Fibroblast of lung (primary cell): ENCODE measurements at places on chromosomes 12 and 14. TPM values are rescaled to one million over a fixed set of nuclear protein-coding genes. Genes with fewer than 3 reads are reported as not detected.

The PTCSC3 gene
- not detected in 2 replicates for total RNA-seq

DNA sequence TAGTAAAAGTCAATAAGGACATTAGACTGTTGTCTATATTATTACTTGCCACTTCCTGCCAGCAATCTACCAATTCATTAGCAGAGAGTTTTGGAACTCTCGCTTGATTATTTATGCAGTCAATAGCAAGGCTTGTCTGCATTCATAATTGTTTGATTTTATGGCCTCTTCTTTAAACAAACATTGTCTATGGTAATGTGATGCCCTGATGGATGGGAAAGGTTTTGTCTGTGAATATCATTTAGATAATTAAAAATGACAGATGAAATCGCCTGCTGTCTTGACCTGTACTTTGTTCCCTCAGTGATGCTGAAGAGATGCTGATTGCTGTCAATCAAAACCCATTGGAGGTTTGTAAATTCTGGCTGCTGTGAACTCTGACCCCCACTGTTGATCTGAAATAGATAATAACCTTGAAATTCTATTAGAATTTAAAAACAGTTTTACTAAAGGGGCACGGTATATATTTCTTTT, 455.3 kb downstream of the NPAS3 start:
- H3K4me1 ChIP-seq, result no peaks in the 10 kb centered on the region
- H3K27ac ChIP-seq, result no peak overlapping the region
- no peak overlapping the region for H3K4me3 ChIP-seq

DNA sequence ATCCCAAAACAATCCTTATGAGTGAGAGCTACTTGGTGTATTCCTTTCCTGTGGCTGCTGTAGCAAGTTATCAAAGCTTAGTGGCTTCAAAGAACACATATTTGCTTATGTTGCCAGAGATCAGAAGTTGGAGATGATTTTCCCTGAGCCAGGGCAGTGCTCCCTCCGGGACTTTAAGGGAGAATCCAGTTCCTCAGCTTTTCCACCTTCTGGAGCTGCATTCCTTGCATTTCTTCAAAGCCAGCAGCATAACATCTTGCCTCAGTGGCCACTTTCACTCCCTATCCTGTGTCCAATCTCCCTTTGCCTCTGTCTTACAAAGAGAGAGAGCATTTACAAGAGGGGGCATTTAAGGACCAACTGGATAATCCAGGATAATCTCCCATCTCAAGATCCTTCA, 33.7 kb downstream of the P2RX7 start:
- no peaks in the 10 kb centered on the region for H3K27me3 ChIP-seq
- H3K4me1 ChIP-seq, result no peaks in the 10 kb centered on the region

The REM2 gene
- 0.17 and 0.26 TPM in 2 replicates for total RNA-seq

The LRRIQ1 gene
- under 0.01 TPM in 2 replicates for total RNA-seq

DNA sequence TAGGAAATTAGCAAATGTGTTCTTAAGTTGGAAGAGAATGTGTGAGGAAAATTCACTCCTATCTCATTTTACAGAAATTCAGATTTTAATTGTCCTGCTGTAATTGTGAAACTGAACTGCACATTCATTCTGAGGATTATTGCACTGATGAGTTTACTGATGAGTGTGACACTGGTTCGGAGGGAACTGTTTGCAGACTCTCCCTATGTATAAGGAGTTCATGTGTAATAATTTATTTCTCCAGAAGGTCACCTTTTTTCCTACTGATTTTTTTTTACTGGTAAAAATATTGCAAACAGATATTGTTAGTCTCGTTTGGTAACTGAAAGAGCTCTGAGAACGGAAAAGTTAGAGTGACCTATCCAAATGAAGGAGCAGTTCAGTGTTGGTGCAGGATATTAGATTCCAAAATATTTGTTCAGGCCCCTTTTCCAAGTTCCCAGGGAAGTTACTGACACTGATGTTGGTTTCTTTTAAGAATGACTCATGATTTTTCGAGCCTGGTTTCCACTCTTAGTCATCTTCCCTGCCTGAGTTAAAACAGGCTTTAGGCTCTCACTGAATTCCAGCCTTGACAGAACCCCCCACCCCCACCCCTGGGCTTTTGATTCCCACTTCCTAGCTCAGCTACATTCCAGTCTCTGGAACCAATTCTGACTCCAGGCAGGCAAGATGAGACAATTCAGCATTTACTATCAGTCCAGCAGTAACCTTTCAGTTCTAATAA, 18.4 kb downstream of the ANO6 start:
- H3K36me3 ChIP-seq, result no peaks in the 10 kb centered on the region
- DNase-seq, result peak; percentile 98
- H3K27ac ChIP-seq, result peak overlapping the region; percentile 95
- peaks cover 35% of the 10 kb centered on the region for H3K4me1 ChIP-seq

DNA sequence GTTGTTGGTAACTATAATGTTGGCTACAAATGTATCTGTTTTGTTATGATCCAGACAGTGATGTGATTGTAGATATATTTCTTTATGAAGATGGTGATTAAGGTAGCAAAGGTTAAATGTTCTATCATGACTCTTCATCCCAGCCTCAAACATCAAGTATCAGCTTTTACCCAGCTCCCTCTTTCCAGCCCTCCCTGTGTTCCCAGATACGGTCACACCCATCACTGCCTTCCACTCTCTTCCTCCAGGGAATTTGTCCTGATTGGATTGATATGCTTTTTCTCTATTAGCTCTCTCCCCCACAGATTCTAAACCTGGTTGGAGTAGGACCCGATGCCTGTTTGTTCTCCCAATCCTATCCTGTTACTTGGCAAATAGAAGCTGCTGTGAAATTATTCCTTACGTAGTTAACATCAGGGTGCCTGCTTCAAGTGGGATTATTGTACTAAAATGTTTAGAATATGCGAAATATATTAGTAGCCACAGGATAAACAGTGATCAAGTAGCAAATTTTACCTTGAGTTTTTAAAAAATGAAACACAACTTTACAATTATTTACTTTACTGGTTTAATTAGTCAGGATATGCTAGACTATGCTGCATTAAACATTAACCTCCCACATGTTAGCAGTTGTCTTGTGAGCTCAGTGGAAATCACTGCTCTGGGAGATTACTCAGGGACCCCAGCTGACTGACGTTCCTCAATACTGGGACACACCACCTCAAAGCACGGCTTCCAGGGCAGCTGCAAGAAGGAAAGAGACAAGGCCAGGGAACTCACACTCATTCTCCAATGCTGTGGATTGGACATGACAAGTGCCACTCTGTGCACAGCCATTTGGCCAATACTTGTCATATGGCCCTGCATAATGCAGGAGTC, 165.3 kb downstream of the ALX1 start:
- H3K27ac ChIP-seq, result no peak overlapping the region
- H3K27me3 ChIP-seq, result no peaks in the 10 kb centered on the region
- no peaks in the 10 kb centered on the region for H3K4me1 ChIP-seq
- H3K36me3 ChIP-seq, result no peaks in the 10 kb centered on the region

DNA sequence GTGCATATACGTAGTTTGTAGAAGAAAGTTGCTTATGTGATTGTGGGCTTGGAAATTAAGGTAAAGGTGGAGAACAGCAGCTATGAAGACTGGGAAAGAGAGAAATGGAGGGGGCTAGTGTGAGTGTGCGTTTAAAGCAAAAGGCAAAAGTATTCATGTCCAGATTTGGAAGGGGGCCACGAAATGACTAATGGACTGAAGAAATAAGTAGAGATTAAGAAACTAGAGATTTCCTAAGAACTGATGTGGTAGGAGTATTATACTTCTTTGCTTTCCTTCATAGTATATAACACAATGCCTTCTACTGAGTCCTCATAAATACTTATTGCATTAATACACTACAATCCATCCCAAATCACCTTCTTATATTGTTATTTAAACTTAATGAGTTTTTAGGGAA, 298.6 kb upstream of the NOVA1 start:
- no peak overlapping the region for H3K4me3 ChIP-seq
- no peaks in the 10 kb centered on the region for H3K36me3 ChIP-seq

The ZDHHC22 gene
- not detected in 2 replicates for total RNA-seq

- no peak overlapping the region for H3K27ac ChIP-seq
- no peak overlapping the region for H3K4me3 ChIP-seq
- no peaks in the 10 kb centered on the region for H3K36me3 ChIP-seq
- H3K4me1 ChIP-seq, result no peaks in the 10 kb centered on the region
- H3K27me3 ChIP-seq, result no peaks in the 10 kb centered on the region
- DNase-seq, result no peak
Measured at GRCh38 chr14:32332415-32333316, 3.6 kb downstream of the AKAP6 start.

DNA sequence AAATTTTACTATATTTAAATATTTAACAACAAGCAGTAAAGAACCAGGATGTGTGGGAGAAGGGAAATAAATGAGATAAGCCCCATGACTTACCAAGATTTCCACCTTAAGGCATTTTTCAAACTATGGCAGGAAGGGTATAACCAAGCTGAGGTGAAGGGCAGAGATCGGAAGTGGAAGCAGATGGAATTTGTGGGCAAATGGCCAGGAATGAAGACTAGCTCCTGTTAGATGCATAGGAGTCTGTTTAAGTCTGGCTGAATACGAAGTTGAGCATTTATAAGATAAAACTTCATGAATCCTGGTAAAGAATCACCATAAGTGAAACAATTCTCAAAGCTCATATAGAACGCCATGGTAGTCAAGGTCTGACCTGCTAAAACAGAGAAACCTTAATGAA, 163.5 kb downstream of the DIO2 start:
- H3K4me1 ChIP-seq, result no peaks in the 10 kb centered on the region
- no peak overlapping the region for H3K27ac ChIP-seq
- H3K4me3 ChIP-seq, result no peak overlapping the region

GRCh38 chr12:100899301-100899700, 104.7 kb downstream of the ANO4 start:
- no peaks in the 10 kb centered on the region for H3K36me3 ChIP-seq
- no peak overlapping the region for H3K27ac ChIP-seq
- no peak overlapping the region for H3K4me3 ChIP-seq

GRCh38 chr14:24721775-24722174, 87.8 kb upstream of the GZMB start:
- DNase-seq, result no peak
- H3K36me3 ChIP-seq, result no peaks in the 10 kb centered on the region
- H3K27me3 ChIP-seq, result no peaks in the 10 kb centered on the region
- no peak overlapping the region for H3K4me3 ChIP-seq
- H3K4me1 ChIP-seq, result no peaks in the 10 kb centered on the region

- no peak for DNase-seq
- H3K27ac ChIP-seq, result no peak overlapping the region
- no peaks in the 10 kb centered on the region for H3K36me3 ChIP-seq
- H3K27me3 ChIP-seq, result no peaks in the 10 kb centered on the region
Measured at GRCh38 chr12:121453629-121454028, 53.7 kb downstream of the RNF34 start.

DNA sequence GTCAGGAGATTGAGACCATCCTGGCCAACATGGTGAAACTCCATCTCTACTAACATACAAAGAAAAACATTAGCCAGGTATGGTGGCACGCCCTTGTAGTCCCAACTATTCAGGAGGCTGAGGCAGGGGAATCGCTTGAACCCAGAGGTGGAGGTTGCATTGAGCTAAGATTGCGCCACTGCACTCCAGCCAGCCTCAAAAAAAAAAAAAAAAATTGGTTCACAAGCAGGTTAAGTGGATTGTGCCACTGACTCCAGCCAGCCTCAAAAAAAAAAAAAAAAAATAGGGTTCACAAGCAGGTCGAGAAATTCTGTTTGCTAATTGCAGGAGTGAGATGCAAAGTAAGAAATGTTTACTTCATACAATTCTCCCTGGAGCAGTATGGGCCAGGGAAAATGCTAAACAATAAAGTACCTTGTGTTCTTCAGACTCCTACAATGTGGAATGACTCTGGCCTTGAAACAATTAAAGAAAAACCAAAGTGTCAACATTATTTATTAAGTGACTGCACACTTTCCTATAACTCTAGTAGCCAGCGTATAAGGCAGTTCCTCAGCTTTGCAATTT, 6.1 kb downstream of the EDDM3B start:
- no peaks in the 10 kb centered on the region for H3K36me3 ChIP-seq
- no peaks in the 10 kb centered on the region for H3K27me3 ChIP-seq
- no peak overlapping the region for H3K4me3 ChIP-seq
- no peaks in the 10 kb centered on the region for H3K4me1 ChIP-seq
- H3K27ac ChIP-seq, result no peak overlapping the region
- no peak for DNase-seq

- H3K4me3 ChIP-seq, result no peak overlapping the region
- H3K27ac ChIP-seq, result no peak overlapping the region
- no peaks in the 10 kb centered on the region for H3K4me1 ChIP-seq
- no peaks in the 10 kb centered on the region for H3K27me3 ChIP-seq
- H3K36me3 ChIP-seq, result no peaks in the 10 kb centered on the region
Measured at GRCh38 chr14:59239022-59239421, 50.6 kb downstream of the DAAM1 start.

DNA sequence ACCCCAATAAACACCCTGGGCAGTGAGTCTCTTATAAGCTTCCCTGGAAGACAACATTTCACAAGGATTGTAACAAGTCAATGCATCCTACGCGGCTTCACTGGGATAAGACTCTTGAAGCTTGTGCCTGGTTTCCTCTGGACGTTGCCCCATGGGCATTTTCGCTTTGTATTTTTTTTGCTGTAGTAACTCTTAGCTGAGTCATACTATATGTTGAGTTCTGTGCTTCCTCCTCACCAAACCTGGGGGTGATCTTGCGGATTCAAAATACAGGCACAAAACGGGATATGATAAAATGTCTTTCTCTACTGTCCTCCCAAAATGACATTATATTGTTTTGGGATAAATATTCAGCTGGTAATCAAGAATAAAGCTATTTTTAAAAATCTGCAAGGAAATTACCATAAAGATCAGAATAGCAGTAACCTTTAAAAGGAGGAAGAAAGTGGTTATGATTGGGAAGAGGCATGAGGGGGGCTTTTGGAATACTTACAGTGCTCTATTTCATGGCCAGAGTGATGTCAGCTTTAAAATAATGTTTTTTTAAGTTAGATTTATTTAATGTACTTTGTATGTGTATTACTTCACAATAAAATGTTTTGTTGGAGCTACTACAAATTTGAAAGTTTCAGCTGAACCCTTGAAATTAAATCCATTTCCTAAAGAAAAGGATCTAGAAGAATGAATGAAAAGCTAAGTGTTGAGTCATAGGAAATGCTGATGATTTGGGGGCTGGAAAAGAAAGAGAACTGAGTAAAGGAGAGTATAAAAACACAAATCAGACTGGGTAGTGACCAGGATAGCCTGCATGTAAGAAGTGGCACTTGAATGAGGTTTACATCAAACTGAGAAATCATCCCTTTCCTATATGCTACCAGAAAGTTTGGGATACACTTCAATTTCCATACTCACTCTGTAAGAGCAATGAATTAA, 14.7 kb downstream of the BTBD7 start:
- peak; percentile 56 for DNase-seq
- H3K27me3 ChIP-seq, result no peaks in the 10 kb centered on the region
- peaks cover 10% of the 10 kb centered on the region for H3K4me1 ChIP-seq
- no peak overlapping the region for H3K4me3 ChIP-seq
- H3K27ac ChIP-seq, result peak overlapping the region; percentile 38

The CHD8 gene
- total RNA-seq, result 46.5 and 56.3 TPM in 2 replicates
